ENCODE measurements at places on chromosomes 5 and 9.

DNA sequence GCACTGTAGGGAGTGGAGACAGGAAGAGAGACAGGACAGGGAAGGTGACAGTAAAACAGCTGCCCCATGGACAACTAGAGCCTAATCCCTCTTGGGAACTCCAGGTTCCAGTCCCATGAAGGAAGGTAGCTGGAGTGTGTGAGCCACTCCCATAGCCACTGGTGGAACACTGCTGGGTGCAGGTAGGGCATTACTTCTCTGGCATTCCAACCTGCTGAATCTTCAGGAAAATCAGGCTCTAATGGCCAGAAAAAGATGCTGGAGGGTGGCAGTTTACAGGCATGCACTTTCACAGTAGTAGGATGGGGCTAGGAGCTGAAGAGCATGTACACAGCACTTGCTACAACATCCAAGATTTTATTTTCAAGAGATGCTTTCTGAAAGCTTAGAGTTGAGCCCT, 259.4 kb downstream of the AUH start:
- DNase-seq = no peak

GRCh38 chr9:105457560-105458294, 9.9 kb downstream of the FSD1L start:
- no peak for DNase-seq

DNA sequence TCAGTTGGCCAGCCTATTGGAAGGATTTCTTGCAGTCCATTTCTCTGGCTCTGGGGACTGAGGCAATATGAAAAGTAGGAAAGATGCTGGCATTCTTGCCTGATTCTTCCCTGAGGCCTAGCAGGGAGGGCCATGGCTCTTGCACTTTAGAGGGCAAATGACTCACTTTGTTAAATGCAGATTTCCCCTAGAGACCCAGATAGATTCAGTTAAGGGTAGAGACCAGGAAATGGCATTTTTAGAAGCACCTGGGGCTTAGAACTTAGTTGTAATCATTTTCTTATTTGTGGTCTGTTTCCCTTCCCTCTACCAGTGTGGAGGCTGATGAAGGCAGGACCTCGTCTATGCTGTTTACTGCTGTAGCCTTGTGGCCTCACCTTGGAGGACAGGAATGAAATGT, 112.8 kb upstream of the NR3C1 start:
- DNase-seq = no peak

- DNase-seq = no peak
Observed at GRCh38 chr9:128636024-128636390, 20.6 kb downstream of the DYNC2I2 start.

GRCh38 chr9:87277346-87277745, 220.3 kb upstream of the DAPK1 start:
- no peak for DNase-seq

GRCh38 chr9:21611891-21612290, 129.8 kb upstream of the IFNE start:
- DNase-seq = no peak

DNA sequence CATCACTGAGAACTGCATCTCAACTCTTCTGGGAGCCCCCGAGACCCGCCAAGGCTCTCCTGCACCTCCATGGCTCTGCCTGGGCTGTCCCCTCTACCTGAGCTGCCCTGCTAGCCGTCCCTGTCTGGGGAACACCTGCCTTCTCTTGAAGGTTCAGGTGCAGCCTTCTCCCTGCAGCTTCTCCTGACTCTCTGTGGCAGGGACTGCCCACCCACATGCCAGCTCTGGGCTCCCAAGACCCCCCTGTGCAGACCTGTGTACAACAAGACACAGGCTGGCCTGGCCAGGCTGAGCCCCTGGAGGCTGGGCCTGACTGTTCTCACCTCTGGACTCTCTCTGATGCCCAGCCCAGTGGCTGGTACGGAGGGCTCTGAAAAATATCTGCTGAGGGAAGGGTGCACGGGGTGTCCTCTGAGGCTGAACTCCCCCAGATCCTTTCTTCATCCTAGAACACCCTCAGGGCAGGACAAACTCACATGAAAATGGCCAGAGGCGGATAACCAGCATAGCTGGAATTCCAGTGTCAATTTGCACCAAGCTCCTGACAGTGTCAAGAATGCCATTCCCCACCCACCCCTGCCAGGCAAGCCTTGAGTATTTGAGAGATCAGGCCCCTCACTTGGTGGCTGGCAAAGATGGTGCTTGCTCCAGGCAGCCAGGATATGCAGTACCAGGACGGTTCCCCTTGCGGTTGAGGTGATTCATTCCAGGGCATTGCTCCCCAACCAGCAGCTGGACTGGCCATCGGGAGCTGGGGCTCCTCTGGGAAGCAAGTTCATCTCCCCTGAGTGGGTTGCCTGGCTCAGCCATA, 40.9 kb upstream of the SLC25A51 start:
- no peak for DNase-seq

- DNase-seq = no peak
Observed at GRCh38 chr9:71766663-71767062, 1.6 kb downstream of the CEMIP2 start.

DNA sequence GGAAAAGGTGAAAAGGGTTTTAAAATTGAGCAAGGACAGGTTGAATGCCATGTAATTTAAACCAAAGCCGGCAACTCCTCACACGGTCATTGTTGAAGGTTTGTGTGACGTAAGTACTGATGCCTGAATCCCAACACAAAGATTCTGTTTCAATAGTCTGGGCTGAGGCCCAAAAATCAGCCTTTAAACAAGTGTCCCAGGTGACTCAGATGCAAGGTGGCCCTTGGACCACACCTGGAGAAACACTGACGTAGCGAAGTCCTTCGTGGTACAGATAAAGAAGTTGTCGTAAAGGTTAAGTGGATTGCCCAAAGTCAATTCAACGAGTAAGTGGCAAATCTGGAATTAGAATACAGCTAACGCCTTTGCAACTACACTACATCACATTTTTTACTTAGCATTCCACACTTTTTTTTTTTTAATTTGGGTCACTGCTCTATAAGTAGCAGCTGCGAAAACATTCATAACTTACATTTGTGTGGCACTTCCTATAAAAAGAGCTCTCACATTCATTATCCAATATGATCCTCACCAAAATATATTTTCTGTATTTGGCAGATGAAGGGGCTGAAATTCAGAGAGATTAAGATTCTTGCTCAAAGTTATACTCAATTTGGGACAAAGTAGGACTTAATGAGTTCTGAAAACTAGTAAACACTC, 111.3 kb downstream of the LPAR1 start:
- DNase-seq = no peak

DNA sequence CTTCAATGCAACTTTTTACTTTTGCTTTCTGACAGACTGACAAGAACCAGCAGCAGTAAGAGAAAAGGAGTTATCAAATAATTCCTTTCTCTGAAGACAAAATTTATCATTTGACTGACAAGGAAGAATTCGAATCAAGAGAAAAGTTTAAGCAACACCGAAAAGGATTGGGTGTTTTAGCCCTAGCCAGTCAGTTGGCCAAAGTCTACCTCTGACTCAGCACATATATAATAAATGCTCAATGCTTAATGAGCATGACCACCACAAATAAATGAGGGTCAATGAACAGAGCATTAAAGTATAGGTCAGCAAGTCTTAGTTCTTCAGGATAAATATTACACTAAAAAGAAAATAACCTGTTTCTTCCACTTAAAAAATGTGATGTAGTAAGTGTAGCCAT, 1603.5 kb upstream of the C9orf72 start:
- DNase-seq = no peak

GRCh38 chr5:153896117-153896516, 142.6 kb downstream of the FAM114A2 start:
- no peak for DNase-seq

- DNase-seq = peak; percentile 43
Observed at GRCh38 chr9:101727612-101728524, 10.6 kb downstream of the GRIN3A start.

GRCh38 chr5:128538000-128538249, at the start of gene FBN2:
FBN2 (minus strand) TSS chr5:128538245; CDS start chr5:128537603, 642 bp downstream.
- DNase-seq = no peak

GRCh38 chr5:1118738-1119137, 6.9 kb upstream of the SLC12A7 start:
- DNase-seq = peak; percentile 59

- DNase-seq = no peak
Observed at GRCh38 chr9:113675475-113675941, 200.6 kb upstream of the ZNF618 start.

GRCh38 chr9:137046088-137046787, at the start of gene NPDC1:
NPDC1 (minus strand) TSS chr9:137046177; CDS start chr9:137045989, 188 bp downstream.
- peak; percentile 90 for DNase-seq

DNA sequence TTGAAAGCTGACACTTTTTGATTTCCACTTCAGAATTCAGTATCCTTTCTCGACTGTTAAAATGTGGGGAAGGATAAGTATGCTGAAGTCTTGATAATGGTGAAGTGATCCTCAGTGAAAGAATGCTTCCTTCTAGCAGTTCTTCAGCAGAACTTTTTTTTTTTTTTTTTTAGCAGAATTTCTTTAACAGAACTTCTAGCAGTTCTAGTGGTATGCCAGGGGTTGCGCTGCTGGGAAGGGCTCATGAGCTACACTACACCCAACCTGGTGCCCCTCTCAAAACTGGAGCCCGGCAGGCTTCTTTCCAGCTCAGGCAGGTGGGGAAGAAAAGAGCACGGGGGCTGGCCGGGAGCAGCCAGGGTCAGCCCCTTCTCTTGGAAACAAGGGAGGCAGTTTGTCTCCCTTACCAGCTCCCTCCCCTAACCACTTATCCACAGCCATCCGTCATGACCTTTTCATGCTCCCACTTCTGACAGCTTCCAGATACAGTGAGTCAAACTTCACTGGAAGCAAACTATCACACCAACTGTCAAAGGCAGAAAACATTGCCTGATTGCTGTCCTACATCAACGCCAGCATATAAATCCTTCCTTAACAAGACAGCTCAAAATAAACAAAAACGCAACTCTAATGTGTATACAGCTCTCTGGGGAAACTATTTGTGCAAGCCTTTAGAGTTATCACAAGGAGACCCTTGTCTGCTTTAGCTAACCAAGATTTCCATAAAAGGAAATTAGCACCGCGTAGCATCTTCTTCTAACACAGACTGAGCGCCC, 211.5 kb downstream of the GAPVD1 start:
- no peak for DNase-seq

DNA sequence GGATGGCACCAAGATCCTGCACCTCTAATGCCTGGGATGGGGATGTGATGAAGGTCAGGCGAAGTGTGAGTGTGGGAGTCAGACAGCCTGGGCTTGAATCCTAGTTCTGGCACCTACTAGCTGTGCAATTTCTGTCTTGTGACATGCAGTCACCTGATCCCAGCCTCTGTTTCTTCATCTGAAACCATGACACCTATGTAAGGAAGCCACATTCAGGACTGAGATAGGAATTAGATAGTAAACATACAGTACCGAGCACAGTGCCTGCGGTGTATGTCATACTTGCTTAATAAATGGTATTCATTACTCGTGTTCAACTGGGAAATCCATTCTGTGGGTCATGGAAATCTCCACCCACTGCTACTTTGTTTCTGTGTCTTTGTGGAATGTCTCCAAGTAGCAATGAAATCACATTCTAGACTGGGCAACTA, 140.6 kb upstream of the STC2 start:
- DNase-seq = no peak

- DNase-seq = no peak
Observed at GRCh38 chr9:100111235-100111634, 12.2 kb downstream of the INVS start.

GRCh38 chr9:2634153-2634552, 12.6 kb downstream of the VLDLR start:
- no peak for DNase-seq

DNA sequence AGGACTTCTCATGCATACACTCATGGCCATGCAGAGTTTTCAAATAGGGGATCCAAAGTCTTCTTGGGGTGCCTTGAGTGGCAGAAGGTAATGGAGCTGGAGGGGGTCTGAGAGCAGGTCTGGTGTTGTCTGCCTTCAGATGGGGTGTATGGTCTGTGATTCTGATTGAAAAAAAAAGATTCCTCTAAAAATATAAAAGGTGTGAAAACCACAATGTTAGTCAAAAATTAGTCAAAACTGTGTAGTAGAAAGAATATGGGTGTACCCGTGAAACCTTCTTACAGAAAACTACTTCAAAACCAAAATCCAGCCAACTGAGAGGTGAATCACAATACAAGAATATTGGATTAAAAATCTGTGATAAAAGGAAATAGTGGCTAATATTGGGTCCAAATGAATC, 20.1 kb downstream of the DOCK2 start:
- no peak for DNase-seq

DNA sequence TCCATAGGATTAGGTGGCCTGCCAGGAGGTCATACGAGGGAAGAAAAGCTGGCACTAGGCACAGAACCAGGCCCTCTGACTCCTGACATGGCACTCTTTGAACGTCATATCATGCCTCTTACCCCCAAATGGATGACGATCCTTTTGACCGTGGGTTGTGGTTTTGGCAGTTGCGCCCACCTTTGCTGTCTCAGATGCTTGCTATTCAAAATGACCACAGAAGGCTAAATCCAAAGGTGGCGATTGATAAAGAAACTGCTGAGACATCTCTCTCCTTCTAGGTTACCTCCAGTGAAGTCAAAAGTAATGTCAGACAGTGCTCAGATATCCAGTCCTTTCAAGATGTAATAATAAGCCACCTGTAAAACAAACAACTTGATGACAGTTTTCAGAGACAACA, 385.0 kb downstream of the EFNA5 start:
- no peak for DNase-seq

DNA sequence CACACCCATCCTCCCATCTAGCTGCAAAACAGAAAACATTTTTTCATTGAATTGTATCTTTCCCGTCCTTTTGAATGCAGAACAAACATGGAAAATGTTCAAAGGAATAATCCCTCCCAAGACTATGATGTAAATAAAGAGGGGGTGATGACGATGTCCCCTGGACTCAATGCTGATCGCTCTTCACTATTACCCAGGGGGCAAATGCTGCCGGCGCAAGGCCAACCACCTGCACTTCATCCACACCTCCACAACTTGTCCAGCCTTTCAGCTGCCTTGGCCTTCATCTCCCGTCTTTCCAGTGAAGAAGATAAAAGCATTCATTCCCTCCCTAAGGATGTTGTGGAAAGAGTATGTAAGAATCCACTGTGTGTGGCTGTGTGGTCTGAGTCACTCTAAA, 240.3 kb downstream of the AGTPBP1 start:
- no peak for DNase-seq

GRCh38 chr5:14663734-14664269, 716 bp upstream of the OTULIN start:
- DNase-seq = peak; percentile 6

GRCh38 chr5:11547140-11547539, 357.1 kb downstream of the CTNND2 start:
- no peak for DNase-seq

DNA sequence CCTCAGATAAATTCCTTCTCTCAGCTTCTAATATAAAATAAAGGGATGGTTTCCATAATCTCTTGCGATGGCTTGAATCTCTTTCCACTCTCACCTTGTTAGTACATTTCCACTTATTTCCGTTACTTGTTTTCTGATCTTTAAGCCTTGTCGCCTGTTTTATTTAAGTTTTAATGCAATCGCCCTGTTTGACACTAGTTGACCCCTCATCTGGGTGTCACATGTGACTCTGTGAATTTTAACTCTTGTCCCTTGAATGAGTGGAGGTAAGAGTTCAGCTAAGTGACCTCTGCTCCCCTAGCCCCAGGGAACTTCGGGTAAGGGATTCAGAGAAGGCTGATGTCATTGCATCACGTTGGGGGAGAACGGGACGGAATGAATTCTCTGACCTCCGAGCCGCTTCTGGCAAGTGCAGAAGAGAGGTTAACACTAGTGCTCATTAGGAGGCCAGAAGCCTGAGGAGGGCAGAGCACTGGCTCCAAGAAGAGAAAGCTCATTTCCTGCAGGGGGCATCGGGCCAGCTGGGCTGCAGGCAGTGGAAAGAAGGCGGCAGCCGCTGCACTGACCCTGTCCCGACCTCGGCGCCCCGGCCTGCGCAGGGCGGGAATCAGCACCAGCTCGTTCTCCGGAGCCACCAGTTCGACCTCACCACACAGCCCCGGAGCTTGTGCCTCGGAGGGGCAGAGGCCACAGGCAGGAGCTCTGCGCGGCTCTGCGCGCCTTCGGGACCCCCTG, 569 bp downstream of the HINT2 start:
- peak; percentile 7 for DNase-seq

All from COR-L47 (cell line).